ENCODE measurements at places on chromosomes 13 and 19. TPM values are rescaled to one million over a fixed set of nuclear protein-coding genes. Genes with fewer than 3 reads are reported as not detected.

ZNF560 gene
- not detected for total RNA-seq

OVOL3 gene
- not detected for total RNA-seq

CGB2 gene
- not detected for total RNA-seq

PSG6 gene
- total RNA-seq: not detected

MAB21L1 gene
- total RNA-seq: 5.2 TPM

SOX1 gene
- not detected for total RNA-seq

GET3 gene
- total RNA-seq: 38.7 TPM

GJB6 gene
- total RNA-seq: not detected

DHDH gene
- not detected for total RNA-seq

DNA sequence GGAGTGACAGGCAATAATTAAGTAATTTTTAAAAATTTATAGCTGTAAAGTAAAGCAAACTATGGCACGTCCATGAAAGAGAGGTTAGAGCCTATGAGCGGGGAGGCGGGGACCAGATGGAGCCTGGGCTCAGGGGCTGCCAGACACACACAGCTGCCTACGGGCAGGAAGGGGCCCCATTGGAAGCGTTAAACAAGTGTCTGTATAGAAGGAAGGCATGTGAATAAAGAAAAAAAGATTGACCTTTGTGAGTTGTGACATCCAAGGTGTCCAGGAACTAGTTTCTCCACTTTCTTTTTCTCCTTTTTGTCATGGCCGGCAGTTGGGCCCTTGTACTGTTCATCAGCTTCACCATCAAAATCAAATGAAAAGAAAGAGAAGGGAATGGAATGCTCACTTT lies 56.8 kb downstream of the LRCH1 start:
- no peak for DNase-seq
- H3K27ac ChIP-seq: no peak overlapping the region
- H3K4me3 ChIP-seq: no peak overlapping the region
- peaks cover 44% of the 10 kb centered on the region for H3K4me1 ChIP-seq
- no peaks in the 10 kb centered on the region for H3K36me3 ChIP-seq
- no peaks in the 10 kb centered on the region for H3K27me3 ChIP-seq

GRCh38 chr19:44765949-44766335 lies 11.7 kb upstream of the CBLC start:
- no peak for DNase-seq
- H3K27ac ChIP-seq: no peak overlapping the region
- H3K4me1 ChIP-seq: peaks cover 7% of the 10 kb centered on the region
- no peak overlapping the region for H3K4me3 ChIP-seq
- H3K36me3 ChIP-seq: peaks cover 7% of the 10 kb centered on the region
- no peaks in the 10 kb centered on the region for H3K27me3 ChIP-seq

GRCh38 chr19:58021541-58022282 lies 12.1 kb upstream of the ZSCAN1 start:
- no peaks in the 10 kb centered on the region for H3K4me1 ChIP-seq
- no peaks in the 10 kb centered on the region for H3K27me3 ChIP-seq
- DNase-seq: no peak
- no peaks in the 10 kb centered on the region for H3K36me3 ChIP-seq
- H3K27ac ChIP-seq: no peak overlapping the region

DNA sequence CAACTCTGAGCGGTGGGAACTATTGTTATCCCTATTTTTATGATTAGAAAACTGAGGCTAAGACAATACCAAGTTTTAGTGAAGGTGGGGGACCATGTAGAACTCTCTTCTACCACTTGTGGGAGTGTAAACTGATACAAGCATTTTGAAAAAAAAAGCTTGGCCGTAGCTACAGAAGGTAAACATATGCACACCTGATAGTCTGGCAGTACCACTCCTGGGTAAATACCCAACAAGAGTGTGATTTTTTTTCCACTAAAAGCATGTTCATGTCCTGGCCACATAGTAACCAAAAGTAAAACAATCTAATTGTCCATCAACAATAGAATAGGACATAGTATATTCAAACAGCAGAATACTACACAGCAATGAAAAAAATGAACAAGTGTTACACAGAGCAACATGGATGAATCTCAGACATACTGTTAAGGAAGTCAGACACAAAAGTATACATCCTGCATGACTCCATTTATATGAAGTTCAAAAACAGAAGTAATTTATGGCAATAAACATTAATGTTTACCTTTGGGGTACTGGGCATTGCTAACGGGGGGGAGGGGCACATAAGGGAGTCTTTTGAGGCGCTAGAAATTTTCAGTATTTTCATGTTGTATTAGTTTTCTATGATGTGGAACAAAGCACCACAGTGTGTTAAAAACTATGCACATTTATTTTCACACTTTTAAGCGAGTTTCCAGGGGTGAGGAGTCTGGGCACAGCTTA lies 6.4 kb upstream of the SPATA13 start:
- no peak overlapping the region for H3K27ac ChIP-seq
- no peaks in the 10 kb centered on the region for H3K36me3 ChIP-seq
- H3K27me3 ChIP-seq: no peaks in the 10 kb centered on the region
- no peak overlapping the region for H3K4me3 ChIP-seq
- DNase-seq: no peak
- no peaks in the 10 kb centered on the region for H3K4me1 ChIP-seq

- peaks cover 22% of the 10 kb centered on the region for H3K4me1 ChIP-seq
- H3K36me3 ChIP-seq: peaks cover 86% of the 10 kb centered on the region
- DNase-seq: no peak
- no peaks in the 10 kb centered on the region for H3K27me3 ChIP-seq
- H3K27ac ChIP-seq: peak overlapping the region; percentile 27
Measured at GRCh38 chr19:4032436-4032835, 24.9 kb downstream of the PIAS4 start.

DNA sequence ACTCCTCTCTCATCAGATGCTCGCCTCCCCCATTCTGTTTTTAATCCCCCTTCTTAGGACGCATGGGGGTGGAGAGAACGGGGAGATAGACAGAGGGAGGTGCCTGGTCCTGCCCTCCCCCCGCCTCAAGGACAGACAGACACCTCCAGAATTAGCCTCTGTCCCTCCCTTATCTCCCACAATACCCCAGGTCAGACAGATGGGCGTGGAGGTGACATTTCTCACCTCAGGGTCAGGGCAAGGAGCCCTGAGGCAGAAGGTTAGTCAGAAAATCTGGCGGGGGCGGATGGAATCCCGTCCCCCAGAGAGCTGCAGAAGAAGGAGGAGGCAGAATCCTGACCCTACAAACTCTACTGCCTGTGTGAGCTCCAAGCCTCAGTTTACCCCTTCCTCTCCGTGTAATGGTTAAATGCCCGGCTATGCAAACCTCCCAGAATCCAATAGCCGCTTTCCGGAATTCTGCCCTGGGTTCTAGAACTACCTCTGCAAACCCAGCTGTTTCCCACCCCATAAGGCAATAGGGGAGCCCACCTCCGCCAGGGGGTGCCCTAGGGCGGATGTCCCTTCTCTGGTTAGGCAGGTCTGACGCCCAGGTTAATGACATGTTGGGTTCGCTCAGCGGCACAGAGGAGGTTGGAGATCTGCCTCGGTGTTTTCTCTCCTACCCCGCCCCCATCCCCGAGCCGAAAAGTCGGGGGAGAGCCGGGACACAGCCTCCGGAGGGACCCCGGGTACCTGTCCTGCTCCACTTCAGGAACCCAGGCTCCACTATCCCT lies 900 bp downstream of the PPP1R13L start:
- H3K4me1 ChIP-seq: peaks cover 56% of the 10 kb centered on the region
- H3K36me3 ChIP-seq: peaks cover 8% of the 10 kb centered on the region
- peak overlapping the region; percentile 59 for H3K4me3 ChIP-seq
- H3K27ac ChIP-seq: no peak overlapping the region

GRCh38 chr19:50155520-50156109 lies 7.5 kb downstream of the IZUMO2 start:
- H3K27me3 ChIP-seq: no peaks in the 10 kb centered on the region
- no peak overlapping the region for H3K4me3 ChIP-seq
- H3K4me1 ChIP-seq: no peaks in the 10 kb centered on the region

DNA sequence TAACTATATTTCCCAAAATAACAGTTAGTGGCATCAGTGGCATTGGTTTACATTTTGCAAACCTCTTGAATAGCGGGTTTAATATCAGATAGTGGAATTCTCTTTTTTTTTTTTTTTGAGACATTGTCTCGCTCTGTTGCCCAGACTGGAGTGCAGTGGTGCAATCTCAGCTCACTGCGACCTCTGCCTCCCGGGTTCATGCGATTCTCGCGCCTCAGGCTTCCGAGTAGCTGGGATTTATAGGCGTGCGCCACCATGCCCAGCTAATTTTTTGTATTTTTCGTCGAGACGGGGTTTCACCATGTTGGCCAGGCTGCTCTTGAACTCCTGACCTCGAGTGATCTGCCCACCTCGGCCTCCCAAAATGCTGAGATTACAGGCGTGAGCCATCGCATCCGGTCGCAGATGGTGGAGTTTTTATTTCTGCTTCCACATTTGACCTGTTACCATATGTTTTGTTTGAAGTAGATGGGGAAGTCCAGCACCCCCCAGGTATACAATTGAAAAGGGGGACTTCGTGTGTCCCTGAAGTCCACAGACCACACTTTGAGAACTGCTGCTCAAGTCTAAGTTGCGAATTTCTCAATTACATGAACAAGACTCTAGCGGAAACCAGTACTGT lies 40.5 kb upstream of the XPO4 start:
- no peaks in the 10 kb centered on the region for H3K4me1 ChIP-seq
- H3K4me3 ChIP-seq: no peak overlapping the region
- DNase-seq: no peak
- H3K27ac ChIP-seq: no peak overlapping the region

- peak overlapping the region; percentile 2 for H3K27ac ChIP-seq
- no peaks in the 10 kb centered on the region for H3K27me3 ChIP-seq
- DNase-seq: no peak
- H3K4me3 ChIP-seq: no peak overlapping the region
Measured at GRCh38 chr13:113853518-113854237, 10.2 kb downstream of the GAS6 start.
